Stimulated activated CD4-positive, alpha-beta T cell treated with anti-CD3 and anti-CD28 coated beads, Interleukin-15, amount 100 ng/mL, for 24 hours (primary cell): ENCODE measurements at places on chromosomes 6 and 20.

GRCh38 chr6:41997456-41997855 is 52.9 kb upstream of the TAF8 start:
- DNase-seq = no peak

DNA sequence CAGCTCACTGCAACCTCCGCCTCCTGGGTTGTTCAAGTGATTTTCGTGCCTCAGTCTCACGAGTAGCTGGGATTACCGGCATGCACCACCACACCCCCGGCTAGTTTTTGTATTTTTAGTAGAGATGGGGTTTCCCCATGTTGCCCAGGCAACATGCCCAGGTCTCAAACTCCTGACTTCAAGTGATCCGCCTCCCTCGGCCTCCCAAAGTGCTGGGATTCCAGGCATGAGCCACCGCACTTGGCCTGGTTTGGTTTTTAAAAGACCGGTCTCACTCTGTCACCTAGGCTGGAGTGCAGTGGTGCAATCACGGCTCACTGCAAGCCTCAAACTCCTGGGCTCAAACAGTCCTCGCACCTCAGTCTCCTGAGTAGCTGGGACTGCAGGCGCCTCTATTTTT is 40.1 kb downstream of the VSTM2L start:
- no peak for DNase-seq

DNA sequence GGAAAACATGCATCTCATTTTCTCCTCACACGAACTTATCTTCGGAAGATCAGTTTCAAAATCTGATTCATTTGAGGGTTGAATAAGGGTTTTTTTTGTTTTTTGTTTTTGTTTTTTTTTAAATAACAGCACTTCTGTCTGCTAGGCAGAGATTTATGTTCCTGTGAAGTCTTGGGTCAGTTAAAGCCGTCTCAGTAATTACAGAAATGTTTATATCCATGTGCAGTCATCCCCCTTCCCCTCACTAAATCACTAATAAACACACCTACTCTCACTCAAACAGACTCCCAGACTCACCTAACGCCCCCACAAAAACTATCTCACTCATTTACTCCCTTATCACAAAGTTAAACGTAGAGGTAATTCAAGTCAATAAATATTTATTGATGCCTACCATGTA is 214.2 kb upstream of the SUPT3H start:
- no peak for DNase-seq

GRCh38 chr6:112865131-112865530 is 518.0 kb downstream of the RFPL4B start:
- DNase-seq = no peak

DNA sequence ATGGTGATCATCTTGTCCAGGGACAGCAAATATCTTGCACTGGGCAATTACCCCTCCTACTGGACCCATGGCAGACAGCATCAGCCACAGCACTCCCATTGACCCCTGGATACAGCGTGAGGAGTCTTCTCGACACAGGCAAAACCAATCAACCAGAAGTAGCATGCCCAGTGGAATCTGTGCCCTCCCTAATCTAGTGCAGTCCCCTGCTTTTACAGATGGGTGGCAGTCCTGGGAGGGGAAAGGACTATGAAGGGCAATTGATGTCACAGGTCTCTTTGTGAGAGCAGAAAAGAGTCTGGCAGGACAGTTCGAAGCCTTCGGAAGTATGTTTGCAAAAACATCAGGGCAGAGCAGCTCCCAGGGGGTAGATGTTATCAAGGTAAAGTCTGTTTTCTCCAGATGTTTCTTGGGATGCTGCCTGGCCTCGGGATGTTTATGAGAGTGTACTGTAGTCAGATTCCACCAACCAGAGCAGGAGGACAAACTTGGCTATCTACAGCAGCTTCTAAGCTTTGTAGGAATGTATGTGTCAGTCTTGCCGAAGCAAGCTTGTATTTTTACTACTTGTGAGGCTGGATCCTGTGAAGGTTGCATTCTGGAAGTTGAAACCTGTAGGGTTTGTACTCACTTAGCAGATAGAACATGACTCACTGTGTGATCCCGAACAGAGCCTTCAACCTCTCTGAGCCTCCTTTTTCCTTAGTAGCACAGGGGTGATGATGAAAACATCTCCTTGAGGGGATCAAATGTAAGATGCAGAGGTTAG is 63.0 kb upstream of the MYL9 start:
- no peak for DNase-seq

GRCh38 chr20:24700166-24700860 is 230.9 kb downstream of the SYNDIG1 start:
- DNase-seq = no peak
